ENCODE measurements at places on chromosomes 5 and 9.

- DNase-seq = no peak
Observed at GRCh38 chr9:133973791-133974630, 18.1 kb downstream of the VAV2 start.

DNA sequence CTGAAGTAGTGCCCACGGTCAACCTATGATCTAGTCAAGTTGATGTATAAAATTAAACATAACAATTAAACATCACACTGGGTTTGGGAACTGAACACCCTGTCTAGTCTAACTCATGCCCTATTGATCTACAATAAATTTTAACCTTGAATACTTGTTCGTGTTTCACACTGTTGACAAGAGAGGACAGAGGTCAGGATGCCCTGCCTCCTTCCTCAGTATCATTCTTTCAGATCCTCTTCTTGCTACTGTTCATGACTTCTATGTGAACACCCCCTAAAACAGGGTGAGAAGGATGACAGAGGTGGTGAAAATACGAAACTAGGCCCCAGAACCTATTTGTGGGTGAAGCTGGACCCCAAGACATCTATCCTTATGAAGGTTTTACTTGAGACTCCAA is 8.1 kb upstream of the MAT2B start:
- no peak for DNase-seq

- peak; percentile 4 for DNase-seq
Observed at GRCh38 chr5:102893942-102894341, 138.8 kb downstream of the PAM start.

DNA sequence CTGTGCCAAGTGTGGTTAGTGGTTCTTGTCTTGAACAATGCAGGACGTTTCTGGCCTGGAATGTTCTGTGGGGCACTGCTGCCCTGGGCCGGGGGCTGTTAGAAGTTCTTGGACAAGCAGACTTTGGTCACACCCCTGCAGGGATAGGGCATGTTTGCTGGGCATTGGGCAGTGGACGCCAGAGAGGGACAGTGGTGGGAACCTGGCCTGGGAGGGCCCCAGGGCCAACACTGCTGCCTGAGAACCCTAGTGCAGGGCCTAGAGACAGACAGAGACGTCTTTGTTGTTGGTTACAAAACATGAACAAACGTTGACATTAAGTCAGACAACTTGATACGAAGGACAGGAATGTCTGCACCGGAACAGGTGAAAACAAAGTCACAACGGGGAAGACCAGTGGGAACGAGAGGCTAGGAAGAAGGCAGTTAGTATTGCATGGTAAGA is 57.0 kb downstream of the WNK2 start:
- DNase-seq = no peak

DNA sequence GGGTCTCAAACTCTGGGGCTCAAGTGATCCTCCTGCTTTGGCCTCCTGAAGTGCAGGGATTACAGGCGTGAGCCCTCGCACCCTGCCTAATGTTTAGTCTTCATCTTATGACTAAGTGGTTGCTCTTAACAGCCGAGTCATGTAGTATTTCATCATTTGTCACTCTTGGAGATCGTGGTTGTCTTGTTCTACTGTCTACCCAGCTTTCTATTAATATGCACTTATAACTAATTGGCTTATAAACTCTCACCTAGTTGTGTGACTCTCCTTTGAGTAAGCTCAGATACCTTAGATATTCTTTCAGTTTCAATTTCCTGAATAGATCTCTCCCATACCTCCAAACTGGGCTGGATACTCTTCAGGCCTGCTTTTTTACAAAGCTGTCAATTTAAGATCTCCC is 19.9 kb downstream of the SLC44A1 start:
- DNase-seq = no peak
